Endothelial cell (in vitro differentiated cells): ENCODE measurements at places on chromosomes 6 and 20. TPM values are rescaled to one million over a fixed set of nuclear protein-coding genes. Genes with fewer than 3 reads are reported as not detected.
A peak's percentile ranks its signal among the peaks of the same experiment; 100 is the strongest.

Gene DCDC2
- 0.13 TPM for total RNA-seq

Gene SLC35F1
- 0.23 TPM for total RNA-seq

Gene BANF2
- not detected for total RNA-seq

Gene ME1
- total RNA-seq, result 13.4 TPM

- peaks cover 5% of the 10 kb centered on the region for H3K27me3 ChIP-seq
- H3K4me3 ChIP-seq, result peak overlapping the region; percentile 19
- peak overlapping the region; percentile 64 for H3K27ac ChIP-seq
- peaks cover 36% of the 10 kb centered on the region for H3K4me1 ChIP-seq
Observed at GRCh38 chr20:37314099-37314498, 24.6 kb downstream of the MANBAL start.

- no peak for DNase-seq
- no peak overlapping the region for H3K27ac ChIP-seq
- H3K4me1 ChIP-seq, result peaks cover 34% of the 10 kb centered on the region
Observed at GRCh38 chr20:50376888-50377459, 133.2 kb upstream of the PTPN1 start.

- peaks cover 4% of the 10 kb centered on the region for H3K27me3 ChIP-seq
- H3K4me1 ChIP-seq, result no peaks in the 10 kb centered on the region
- no peak for DNase-seq
- no peak overlapping the region for H3K27ac ChIP-seq
- H3K36me3 ChIP-seq, result no peaks in the 10 kb centered on the region
Observed at GRCh38 chr6:163285691-163286090, 128.8 kb upstream of the QKI start.

- no peak for DNase-seq
- H3K36me3 ChIP-seq, result no peaks in the 10 kb centered on the region
- no peak overlapping the region for H3K4me3 ChIP-seq
- no peak overlapping the region for H3K27ac ChIP-seq
- peaks cover 3% of the 10 kb centered on the region for H3K4me1 ChIP-seq
Observed at GRCh38 chr6:39407446-39407993, 85.0 kb upstream of the KCNK16 start.

- peaks cover 4% of the 10 kb centered on the region for H3K27me3 ChIP-seq
- no peak for DNase-seq
- H3K4me3 ChIP-seq, result no peak overlapping the region
- no peaks in the 10 kb centered on the region for H3K36me3 ChIP-seq
Observed at GRCh38 chr20:23231561-23232218, 118.9 kb upstream of the NXT1 start.

GRCh38 chr6:43895656-43896328 lies 125.8 kb downstream of the VEGFA start:
- peaks cover 9% of the 10 kb centered on the region for H3K27me3 ChIP-seq
- no peak overlapping the region for H3K27ac ChIP-seq
- H3K4me3 ChIP-seq, result no peak overlapping the region
- no peaks in the 10 kb centered on the region for H3K36me3 ChIP-seq
- DNase-seq, result no peak

DNA sequence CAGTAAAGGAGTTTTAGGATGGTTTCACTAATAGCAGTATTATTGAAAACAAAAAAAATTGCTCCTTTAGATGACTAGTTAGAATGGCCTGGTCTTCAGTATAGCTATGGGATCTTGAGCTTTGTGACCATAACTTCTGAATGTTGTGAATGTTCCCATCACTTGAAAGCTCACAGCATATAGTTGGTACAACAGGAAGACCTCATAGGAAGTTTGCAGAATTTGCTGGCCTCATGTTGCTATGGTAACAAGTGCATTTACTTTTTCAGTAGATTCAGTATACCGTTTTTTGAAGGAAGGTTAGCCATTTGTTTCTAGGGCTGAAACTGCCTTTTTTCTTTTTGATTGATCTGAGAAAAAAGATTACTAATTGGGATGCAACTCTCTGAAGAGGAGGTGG lies 8.3 kb downstream of the PHF3 start:
- peaks cover 14% of the 10 kb centered on the region for H3K4me1 ChIP-seq
- peak overlapping the region; percentile 96 for H3K27ac ChIP-seq
- no peaks in the 10 kb centered on the region for H3K36me3 ChIP-seq
- peak; percentile 15 for DNase-seq
- no peaks in the 10 kb centered on the region for H3K27me3 ChIP-seq

- peaks cover 2% of the 10 kb centered on the region for H3K4me1 ChIP-seq
- H3K36me3 ChIP-seq, result no peaks in the 10 kb centered on the region
- H3K4me3 ChIP-seq, result no peak overlapping the region
- no peak overlapping the region for H3K27ac ChIP-seq
- DNase-seq, result no peak
Observed at GRCh38 chr6:146355521-146356100, 188.0 kb upstream of the RAB32 start.

DNA sequence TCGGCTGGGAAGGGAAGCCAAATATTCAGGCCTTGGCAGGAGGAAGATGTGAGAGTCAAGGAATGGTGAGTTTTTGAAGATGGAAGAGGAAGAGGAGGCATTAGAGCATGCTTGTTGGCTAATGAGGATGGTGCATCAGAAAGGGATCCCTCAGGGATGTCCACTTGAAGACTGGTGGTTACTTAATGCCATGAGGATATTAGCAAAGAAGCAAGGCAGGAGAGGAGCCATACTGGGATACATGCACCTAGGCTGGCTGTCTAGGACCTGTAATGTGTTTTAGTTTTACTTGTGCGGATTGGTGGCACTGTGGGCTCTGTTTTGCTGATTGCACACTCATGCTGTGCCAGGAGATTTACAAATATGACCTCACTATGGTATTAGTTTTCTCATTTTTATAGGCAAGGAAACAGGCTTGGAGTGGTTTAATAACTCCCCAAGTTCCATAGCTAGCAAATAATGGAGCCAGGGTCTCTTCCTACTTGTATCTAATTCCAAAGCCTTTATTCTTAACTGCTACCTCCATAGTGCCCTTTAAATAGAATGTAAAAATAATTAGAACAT lies 37.8 kb downstream of the NCOA7 start:
- no peak overlapping the region for H3K4me3 ChIP-seq
- peaks cover 10% of the 10 kb centered on the region for H3K36me3 ChIP-seq
- no peak for DNase-seq
- H3K27me3 ChIP-seq, result peaks cover 2% of the 10 kb centered on the region

DNA sequence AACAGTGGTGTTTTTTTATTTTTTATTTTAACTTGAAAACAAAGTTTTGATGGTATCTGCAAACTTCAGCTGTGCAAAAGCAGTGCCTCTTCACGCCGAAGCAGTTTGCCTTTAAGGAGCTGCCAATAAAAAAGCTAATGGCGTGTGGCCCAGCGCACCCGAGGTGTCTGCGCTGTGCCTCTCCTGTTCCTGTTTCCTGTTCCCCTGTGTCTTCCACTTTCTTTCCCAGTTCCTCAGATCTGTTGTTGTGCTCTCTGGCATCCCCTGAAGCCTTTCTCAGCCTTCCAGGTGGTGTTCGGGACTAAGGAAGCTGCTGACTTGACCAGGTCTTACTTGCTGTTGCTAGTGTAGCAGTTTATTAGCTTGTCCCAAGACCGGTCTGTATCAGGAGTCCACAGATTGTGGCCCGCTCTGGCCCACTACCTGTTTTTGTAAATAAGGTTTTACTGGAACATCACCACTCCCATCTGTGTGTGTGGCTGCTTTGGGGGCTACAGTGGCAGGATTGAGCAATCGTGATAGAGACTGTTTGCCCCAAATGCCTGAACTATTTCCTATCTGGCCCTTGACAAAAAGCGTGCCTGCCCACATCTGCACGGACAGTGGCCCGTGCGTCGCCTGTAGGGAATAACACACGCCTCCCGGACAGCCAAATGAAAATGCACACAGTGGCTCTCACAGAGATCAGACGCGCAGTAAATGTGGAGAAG lies 178.3 kb downstream of the TMEM242 start:
- H3K27ac ChIP-seq, result peak overlapping the region; percentile 98
- DNase-seq, result peak; percentile 26
- peaks cover 35% of the 10 kb centered on the region for H3K36me3 ChIP-seq
- H3K4me1 ChIP-seq, result peaks cover 46% of the 10 kb centered on the region
- H3K27me3 ChIP-seq, result peaks cover 26% of the 10 kb centered on the region

GRCh38 chr6:35228481-35228880 lies 14.7 kb downstream of the SCUBE3 start:
- H3K27ac ChIP-seq, result no peak overlapping the region
- no peaks in the 10 kb centered on the region for H3K4me1 ChIP-seq
- H3K27me3 ChIP-seq, result peaks cover 6% of the 10 kb centered on the region
- no peak overlapping the region for H3K4me3 ChIP-seq

DNA sequence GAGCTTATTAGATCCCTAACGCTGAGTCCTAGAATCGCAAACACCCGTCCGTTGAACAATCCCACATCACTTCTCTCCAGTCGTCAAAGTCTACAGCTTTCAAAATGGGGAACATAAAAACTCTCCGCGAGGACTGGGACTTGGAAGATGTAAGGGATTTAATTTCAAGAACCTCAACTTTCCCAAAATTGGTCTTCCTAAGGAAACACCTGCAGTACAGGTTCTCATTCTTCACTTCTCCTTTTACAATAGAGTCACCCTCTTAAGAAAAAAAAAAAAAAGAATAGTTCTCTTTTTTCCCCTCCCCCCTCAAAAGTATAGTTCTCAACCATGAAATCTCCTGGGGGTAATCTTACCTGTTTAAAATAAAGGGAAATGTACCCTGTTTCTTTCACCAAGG lies 6.6 kb upstream of the ZBTB22 start:
- peaks cover 23% of the 10 kb centered on the region for H3K27me3 ChIP-seq
- H3K27ac ChIP-seq, result no peak overlapping the region
- H3K4me3 ChIP-seq, result peak overlapping the region; percentile 44
- peaks cover 44% of the 10 kb centered on the region for H3K4me1 ChIP-seq
